Stimulated activated CD4-positive, alpha-beta T cell treated with anti-CD3 and anti-CD28 coated beads, Interleukin-2, amount 100 ng/mL, for 4 hours (primary cell): ENCODE measurements at places on chromosomes 13 and 19.

GRCh38 chr13:113049981-113050380, 55.6 kb upstream of the F7 start:
- DNase-seq = no peak

DNA sequence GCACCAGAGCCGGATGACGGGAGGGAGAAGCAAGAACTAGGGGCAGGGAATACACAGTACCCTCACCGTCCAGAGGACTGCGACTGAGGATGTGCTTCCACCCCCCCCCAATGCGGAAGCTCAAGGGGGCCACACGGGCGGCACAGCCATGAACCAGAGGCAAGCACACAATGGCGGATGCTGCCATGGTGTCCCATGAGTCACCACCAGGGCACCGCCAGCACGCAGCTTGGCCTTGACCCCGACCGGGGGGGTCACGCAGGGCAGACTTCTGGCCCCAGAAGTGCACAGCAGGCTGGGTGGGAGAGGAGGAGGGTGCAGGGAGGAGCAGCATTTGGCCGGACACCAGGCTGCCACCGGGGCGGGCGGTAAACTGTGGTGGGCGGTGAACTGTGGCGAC, 83.5 kb upstream of the ZNF254 start:
- DNase-seq = no peak

- DNase-seq = no peak
Observed at GRCh38 chr13:99276706-99277105, 18.5 kb upstream of the GPR18 start.

GRCh38 chr13:61672756-61673155, 257.1 kb upstream of the PCDH20 start:
- DNase-seq = no peak

- no peak for DNase-seq
Observed at GRCh38 chr19:6066661-6067646, 43.3 kb downstream of the RFX2 start.

DNA sequence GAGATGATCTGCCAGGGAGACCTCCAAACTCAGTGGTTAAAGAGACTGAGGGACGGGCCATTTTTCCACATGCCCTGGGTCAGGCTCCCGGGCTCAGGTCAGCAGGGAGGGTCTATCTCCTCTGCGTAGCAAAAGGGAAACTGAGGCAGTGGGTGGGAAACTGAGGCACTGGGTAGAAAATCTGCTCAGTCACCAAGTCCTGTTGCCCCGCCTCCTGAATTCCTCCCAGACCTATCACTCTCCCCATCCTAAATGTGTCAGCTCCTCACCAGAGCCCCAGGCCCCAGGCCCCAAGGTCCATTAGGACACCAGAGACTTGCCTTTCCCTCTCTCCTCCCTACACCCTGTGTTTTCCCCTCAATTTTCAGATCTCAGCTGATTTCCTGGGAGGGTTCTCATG, 2.4 kb downstream of the CD320 start:
- DNase-seq = no peak

- no peak for DNase-seq
Observed at GRCh38 chr13:42747399-42747873, 33.9 kb upstream of the FAM216B start.
